ENCODE measurements at places on chromosomes 12 and 14. TPM values are rescaled to one million over a fixed set of nuclear protein-coding genes. Genes with fewer than 3 reads are reported as not detected.

- DNase-seq = no peak
Measured at GRCh38 chr12:28021704-28022103, 49.2 kb upstream of the PTHLH start.

- no peak for DNase-seq
Measured at GRCh38 chr14:23321572-23322547, 603 bp downstream of the PABPN1 start.

DNA sequence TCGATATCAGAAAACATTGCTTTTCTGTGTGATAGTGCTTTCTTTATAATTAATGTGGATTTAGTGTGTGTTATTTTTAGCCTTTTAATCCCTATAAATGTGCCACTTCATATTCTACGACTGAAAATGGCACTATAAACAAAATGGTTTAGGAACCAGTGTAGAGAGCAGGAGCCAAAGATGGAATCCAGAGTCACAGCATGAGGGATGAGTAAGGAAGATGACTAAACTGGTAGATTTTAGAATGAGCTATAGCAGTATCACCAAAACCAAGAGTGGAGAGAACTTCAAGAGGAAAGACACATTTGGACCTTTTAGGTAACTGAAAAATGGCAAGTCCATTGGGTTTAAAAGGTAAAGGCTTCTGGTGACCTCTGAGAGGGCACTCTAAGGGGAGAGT is 887.2 kb downstream of the NRXN3 start:
- DNase-seq = no peak

GRCh38 chr12:76311796-76312195 is 36.4 kb downstream of the BBS10 start:
- no peak for DNase-seq

DNA sequence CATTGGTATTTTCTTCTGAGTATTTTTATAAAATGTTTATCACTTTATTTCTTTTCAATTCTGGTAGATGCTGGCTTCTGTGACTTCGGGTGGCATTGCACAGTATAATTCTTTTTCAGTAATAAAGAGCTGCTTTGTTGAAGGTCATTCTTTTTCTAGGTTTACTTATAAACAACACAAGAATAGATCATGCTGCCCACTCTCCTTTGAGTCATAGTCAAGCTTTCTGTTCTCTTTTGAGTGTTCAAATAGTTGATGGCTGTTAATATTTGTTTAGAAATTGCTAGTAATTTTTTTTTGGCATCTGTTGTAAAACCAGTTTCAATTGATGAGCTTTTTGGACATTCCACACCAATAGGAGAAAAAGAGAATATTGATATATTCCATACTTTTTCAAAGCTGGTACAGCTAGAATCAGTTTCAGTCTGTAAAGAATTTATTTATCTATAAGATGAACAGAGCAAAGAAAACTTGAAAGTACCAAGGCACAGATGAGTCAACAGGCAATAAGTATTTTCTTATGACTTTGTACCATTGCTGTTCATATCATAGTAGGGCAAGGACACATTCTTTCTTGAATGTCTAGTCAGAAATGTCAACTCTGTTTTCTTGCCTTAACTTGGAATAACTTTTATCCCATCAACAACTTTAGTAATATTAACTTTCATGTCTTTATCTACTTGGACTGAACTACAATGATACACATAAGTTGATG is 513.0 kb upstream of the SEL1L start:
- no peak for DNase-seq

- no peak for DNase-seq
Measured at GRCh38 chr14:105685003-105685402, 158.6 kb downstream of the TMEM121 start.

DNA sequence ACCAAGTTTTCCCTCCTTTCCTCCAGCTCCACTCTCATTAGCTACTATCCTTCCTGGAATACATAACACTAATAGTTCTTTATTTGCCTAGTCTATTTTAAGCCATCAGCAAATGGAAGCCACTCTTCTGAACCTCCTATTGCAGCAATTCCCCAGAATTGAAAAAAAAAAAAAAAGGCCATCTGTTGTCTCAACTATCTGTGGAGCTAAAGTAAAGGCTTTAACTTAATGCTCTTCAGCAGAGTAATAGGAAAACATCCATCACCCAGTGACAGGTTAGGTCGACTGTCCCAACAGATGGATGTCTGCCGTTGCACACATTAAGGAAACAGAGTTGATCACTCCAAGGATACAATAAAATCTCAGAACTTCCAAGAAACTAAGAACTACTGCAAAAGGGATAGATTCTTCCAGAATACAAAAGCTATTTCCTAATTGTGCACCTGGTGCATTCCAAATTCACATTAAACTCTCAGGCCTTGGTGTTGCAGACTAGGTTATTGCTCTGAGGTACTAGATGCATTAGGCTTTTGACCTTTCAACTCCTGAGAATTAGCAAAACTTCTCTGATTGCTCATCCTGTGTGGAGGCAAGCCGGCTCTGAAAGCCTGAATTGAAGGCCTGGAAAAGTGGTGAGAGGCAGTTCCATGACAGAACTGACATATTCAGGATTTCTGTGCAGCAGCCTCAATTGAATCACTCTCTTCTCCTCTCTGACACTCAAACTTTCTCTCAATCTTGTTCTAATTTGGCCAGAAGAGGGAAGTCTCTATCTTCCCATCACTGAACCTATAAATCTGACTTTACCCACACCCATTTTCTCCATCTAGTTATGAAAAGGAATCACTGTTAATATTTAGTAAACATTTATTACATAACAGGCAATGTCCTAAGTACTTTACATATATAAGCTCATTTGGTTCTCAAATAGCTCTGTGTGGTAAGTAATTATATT is 238.4 kb upstream of the HMGA2 start:
- DNase-seq = no peak

DNA sequence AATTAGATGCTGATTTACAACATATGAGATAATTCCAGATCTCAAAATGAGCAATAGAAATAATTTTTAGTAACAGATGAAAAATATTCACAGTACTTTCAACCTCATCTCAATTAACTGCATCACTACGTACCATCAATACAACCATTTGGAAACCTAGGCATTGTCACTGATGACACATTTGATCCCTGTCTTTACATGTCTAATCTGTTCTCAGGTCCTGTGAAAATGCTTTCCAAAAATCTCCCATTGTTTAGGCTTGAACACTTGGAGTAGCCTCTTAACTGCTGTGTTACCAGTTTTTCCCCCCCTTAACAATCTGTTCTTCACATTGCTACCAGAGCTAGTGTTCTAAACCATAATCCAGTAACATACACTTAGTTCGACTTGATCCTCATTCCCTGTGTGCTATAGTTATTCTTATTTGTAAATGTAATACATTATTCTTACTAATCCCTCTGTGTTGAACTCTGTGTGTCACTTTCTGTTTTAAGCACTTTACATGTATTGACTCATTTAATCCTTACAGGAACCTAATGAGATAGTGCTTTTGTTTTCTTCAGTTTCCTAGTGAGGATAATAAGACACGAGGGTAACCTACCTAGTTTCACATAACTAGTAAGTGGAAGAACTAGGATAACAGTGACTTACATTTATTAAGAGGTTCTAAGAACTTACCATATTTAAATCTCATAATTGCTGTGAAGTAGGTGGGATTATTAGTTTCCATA is 41.7 kb downstream of the LARP4 start:
- no peak for DNase-seq

GDF11 gene
- 4.2 TPM for polyA plus RNA-seq

OR4K17 gene
- polyA plus RNA-seq = not detected

TMEM233 gene
- not detected for polyA plus RNA-seq

All from AG04450 (cell line).